GM12865 (cell line): ENCODE measurements at places on chromosomes 16 and 17.

GRCh38 chr16:23374721-23375510 lies 72.8 kb downstream of the SCNN1B start:
- DNase-seq: no peak

DNA sequence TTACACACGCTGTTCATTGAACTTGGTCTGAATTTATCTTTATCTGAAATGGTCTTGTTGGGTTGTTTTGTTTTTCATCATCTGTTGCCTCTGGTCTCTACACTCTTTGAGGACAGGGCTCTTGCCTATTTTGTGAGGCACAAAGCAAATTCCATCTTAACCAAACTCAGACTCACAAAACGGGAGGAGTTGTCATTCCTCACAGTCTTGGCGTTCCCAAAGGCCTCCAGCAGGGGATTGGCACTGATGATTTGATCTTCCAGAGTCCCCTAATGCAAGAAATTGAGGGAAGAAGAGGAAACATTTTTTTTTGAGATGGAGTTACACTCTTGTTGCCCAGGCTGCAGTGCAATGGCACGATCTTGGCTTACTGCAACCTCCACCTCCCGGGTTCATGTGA lies 8.7 kb downstream of the MYH3 start:
- DNase-seq: no peak

GRCh38 chr17:62111562-62112171 lies 46.6 kb upstream of the MED13 start:
- DNase-seq: no peak

GRCh38 chr16:22220069-22220440 lies 14.0 kb downstream of the EEF2K start:
- DNase-seq: no peak

DNA sequence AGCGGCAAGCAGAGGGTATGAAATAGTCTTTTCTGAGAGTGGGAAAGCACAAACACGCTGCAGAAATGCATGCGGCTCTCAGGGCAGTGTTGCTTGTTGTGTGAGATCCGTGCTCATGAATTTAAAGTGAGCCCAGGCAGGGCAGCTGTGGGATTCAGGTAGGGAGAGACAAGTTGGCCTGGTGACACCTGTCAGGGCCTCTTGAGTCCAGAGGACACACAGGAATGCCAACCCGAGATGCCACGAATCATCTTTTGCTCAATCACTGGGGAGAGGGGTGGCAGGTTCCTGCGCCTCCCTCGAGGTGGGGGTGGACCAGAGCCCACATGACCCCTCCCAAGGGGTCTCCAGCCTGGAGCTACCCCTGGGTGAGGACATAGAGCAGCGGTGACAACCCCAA lies 211.9 kb downstream of the GSG1L start:
- DNase-seq: no peak

GRCh38 chr17:77476931-77477805 lies 336.4 kb downstream of the SEC14L1 start:
- no peak for DNase-seq

DNA sequence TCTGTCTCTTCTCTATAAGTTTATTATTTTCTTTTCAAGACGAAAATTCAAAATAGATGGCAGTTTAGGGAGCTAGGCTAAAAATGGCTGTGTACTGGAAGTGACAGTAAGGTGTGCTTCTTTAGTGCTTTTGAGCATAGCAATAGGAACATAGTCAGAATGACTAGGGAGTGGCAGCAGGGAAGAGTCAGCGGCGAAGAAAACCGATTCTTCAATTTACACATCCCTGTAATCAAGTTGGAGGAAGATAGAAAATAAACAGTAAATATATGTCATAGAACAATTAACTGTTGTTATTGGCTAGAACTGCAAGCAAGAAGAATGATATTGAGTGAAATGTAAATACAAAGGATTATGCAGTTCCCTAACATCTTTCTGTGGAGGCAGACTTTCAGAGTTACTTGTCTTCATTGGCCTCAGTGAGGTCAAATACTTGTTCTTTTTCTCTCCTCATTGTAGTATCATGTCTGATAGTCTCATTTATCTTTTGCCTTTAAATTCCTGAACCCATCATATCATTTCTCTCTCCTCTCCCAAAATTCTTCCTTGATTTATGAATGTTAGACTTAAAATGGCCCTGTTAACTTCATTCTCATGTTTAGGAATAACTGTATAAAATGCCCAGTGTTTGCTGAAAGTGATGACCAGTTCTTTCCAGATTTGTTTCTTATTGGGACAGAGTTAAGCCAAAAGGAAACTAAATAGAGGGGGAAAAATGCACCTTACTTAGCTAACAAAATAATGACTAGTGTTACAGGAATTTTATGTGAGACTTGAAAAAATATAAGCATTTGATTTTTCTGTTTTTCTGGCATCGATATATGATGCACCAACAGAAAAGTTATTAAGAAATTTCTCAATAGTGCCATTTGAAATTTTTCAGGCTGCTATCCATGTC lies 211.4 kb downstream of the BCAS3 start:
- DNase-seq: no peak

DNA sequence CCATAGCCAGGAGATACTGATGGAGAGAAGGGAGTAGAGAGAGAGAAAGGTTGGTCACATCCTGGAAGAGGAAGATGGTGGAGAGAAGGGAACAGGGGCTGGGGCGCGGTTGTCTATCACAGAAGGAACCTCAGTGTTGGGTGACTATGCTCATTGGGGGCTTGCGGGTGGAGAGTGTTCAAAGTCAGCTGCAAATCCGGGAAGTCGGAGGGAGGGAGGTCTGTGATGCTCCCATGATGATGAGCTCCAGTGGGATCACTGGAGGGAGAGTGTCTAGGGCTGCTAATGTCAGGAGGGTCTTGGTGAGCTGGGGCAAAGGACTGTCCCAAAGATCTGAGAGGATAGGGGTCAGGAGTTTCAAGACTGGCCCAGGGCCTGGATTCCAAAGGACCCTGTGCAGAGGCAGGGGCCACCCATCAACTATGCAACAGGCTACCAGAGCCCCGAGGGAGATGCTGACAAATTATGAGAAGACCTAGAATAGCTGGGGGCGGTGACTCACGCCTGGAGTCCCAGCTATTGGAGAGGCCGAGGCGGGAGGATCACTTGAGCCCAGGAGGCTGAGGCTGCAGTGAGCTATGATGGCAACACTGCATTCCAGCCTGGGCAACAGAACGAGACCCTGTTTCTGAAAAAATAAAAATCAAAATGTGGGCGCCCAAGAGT lies 2.6 kb downstream of the SPDYE4 start:
- DNase-seq: no peak

- DNase-seq: peak; percentile 60
These were observed 1.4 kb downstream of the GOT2 start for GRCh38 chr16:58732545-58733247.

DNA sequence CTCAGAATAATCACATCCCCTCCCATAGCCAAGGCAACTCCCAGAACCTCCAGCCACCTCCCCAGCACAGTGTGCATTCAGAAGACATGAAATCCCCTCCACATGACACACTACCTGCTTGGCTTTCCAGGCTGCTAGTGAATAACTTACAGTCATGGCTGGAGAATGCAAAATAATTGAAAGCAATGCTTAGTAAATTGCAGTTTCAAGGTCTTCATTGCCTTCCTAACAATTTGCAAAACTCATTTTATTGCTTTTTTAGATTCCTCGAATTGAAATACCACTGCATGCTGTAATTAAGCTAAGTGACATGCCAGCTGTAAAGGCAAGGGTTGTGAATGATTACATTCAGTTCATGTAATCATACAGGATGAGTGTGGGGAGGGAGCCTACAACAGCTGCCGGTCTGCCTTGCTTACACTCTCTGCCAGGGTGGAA lies 29.0 kb upstream of the HOXB13 start:
- DNase-seq: no peak

- DNase-seq: peak; percentile 34
These were observed 1.0 kb downstream of the SRCIN1 start for GRCh38 chr17:38604479-38605403.

DNA sequence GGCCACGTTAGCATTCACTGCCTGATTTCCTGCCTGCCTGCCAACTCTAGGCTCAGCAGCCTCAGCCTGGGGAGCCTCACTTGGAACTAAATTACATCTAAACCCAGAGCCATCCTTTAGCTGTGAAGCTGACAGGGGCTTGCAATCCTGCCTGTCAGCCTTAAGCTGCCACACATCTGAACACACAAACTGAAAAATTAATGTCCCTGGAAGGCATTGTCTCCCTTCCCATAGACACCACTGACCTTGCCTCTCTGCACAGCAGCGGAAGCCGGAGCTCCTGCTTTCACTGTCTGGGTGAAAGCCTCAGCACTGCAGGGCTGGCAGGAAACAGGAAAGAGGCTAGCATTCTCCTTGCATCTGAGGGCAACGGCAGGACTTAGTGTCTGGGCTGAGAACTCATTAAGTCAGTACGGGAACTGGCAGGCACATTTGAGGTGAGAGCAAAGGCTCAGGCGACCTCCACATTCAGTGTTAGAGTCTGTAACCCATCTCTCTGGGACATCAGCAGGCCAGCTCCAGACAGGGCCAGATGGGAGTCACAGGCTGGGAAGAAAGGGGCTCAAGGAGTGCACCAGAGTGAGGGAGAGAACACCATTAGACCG lies 452.4 kb upstream of the C16orf82 start:
- no peak for DNase-seq

GRCh38 chr16:86320237-86320595 lies 190.1 kb upstream of the FOXF1 start:
- DNase-seq: no peak

DNA sequence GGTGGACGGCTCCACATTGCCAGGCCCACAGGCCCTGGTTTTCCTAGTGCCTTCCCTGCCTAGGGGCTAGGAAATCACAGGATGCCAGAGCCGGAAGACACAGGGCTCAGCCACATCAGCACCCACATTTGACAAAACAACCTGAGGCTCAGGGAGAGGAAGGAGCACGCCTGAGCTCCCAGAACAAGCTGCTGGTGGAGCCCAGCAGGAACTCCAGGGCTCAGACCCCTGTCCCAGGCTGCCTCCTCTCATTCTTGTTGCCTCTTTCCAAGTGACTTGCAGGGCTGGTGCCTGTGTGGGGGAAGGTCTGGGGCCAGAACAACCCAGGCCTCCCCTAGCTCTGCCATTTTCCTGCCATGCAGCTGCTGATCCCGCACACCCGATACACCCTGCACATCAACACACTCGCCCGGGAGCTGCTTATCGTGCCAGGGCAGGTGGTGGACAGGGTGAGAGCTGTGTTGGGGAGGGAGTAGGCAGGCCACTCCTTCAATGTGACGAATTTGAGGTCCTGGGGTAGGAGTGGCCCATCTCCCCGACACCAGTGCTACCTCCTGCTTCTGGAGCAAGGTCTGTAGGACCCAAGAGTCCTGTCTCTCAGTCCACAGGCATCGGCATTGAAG lies 7.6 kb downstream of the ALOX15B start:
- DNase-seq: no peak

GRCh38 chr16:87657621-87658192 lies 55.4 kb downstream of the JPH3 start:
- peak; percentile 42 for DNase-seq

DNA sequence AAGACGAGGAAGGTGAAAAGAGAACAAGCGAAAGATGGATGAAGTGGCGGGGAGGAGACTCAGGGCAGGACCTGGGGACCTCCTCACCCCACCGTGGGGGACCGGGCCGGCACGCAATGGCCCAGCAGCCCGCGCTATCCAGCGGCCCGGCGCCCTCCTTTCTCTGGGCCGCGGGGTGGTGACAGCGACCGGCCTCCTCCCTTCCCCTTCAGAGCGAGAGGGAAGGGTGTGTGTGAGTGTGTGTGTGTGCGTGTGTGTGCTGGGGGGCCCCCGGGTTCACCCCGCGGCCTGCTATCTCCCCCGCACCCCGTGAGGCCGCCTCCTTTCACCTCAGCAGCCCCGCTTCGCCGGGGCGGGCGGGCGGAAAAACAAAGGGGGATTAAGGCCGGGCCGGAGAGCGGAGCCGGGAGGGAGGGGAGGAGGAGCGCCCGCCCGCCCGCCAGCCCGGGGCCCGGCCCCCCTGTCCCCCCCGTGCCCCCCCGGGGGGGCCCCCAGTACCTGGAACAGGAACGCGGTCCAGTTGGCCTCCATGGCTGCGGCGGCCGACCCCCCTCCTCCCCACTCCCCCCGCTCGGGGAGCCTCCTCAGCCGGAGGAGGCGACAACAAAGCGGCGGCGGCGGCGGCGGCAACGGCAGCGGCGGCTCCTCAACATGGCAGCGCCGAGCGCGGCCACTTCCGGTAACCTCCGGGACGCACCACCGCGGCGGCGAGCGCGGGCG lies at the start of gene VEZF1:
TSS of gene VEZF1 (minus strand) at position 674 of the 720 bp plus-strand sequence. CDS start at position 531, 143 bp downstream.
- DNase-seq: peak; percentile 86

- peak; percentile 10 for DNase-seq
These were observed 81.5 kb upstream of the TRAP1 start for GRCh38 chr16:3798838-3799237.
